Naive thymus-derived CD8-positive, alpha-beta T cell (primary cell): ENCODE measurements at places on chromosomes 2 and 18.
A peak's percentile ranks its signal among the peaks of the same experiment; 100 is the strongest.

- H3K4me3 ChIP-seq: no peak overlapping the region
- no peak overlapping the region for H3K27ac ChIP-seq
- H3K4me1 ChIP-seq: no peaks in the 10 kb centered on the region
- H3K36me3 ChIP-seq: no peaks in the 10 kb centered on the region
- H3K27me3 ChIP-seq: peaks cover 16% of the 10 kb centered on the region
- DNase-seq: no peak
Observed at GRCh38 chr2:235343869-235344268, 150.0 kb upstream of the AGAP1 start.

GRCh38 chr2:152730591-152731333 lies 12.3 kb downstream of the ARL6IP6 start:
- peak; percentile 52 for DNase-seq
- peaks cover 10% of the 10 kb centered on the region for H3K36me3 ChIP-seq
- no peak overlapping the region for H3K27ac ChIP-seq
- no peaks in the 10 kb centered on the region for H3K27me3 ChIP-seq

GRCh38 chr18:39795350-39795749 lies 2159.7 kb upstream of the PIK3C3 start:
- H3K27me3 ChIP-seq: peaks cover 16% of the 10 kb centered on the region
- peaks cover 12% of the 10 kb centered on the region for H3K4me1 ChIP-seq
- no peak for DNase-seq
- H3K27ac ChIP-seq: no peak overlapping the region
- no peaks in the 10 kb centered on the region for H3K36me3 ChIP-seq

- no peaks in the 10 kb centered on the region for H3K36me3 ChIP-seq
- no peak overlapping the region for H3K4me3 ChIP-seq
- peaks cover 62% of the 10 kb centered on the region for H3K4me1 ChIP-seq
- peaks cover 4% of the 10 kb centered on the region for H3K27me3 ChIP-seq
Observed at GRCh38 chr18:58536534-58537271, 92.2 kb downstream of the ALPK2 start.

DNA sequence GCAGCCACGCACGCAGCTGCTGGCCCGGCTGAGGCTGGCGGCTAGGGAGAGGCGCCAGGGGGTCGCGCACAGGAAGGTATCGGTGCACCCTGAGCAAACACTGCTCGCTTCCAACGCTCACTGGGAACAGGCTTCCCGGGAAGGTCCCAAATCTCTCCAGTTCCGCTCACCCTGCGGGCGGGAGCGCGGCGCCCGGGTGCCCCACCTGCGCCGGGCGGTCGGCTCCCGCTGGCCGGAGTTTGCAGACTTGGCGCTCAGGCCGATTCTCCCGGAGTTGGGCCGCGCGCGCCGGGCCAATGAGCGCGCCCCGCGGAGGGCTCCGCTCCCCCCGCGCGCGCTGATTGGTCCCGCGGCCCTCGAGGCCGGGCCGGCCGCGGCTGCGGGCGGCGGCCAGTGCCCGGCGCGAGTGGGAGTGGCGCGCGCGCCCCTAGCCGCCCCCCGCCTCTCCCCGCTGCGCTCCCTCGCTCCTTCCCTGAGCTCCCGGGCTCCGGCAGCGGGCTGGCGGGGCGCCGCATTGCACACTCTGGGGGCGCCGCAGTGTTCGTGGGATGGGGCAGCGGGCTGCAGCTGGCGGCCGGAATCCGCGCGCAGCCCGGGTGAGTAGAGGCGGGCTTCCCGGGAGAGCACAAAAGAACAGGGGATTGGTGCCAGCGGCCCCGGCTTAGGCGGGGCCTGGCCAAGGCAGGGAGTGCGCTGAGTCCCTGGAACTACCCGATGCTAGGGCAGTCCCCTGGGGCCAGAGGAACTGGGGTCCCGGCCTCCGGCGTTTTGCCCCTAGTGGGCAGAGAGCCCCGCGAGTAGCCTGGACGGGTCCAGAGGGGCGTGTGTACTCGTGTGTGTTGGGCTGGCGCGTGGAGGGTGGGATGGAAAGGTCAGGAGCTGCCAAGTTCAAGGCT lies at the start of gene LYPD6:
Gene LYPD6, plus strand, starts transcription at position 461 of the 896 bp plus-strand sequence. CDS start 107,122 bp downstream, outside the sequence.
- H3K27me3 ChIP-seq: peaks cover 53% of the 10 kb centered on the region
- no peak within 1 kb of the TSS for H3K27ac ChIP-seq
- peak within 1 kb of the TSS; percentile 54 for H3K4me3 ChIP-seq
- peaks cover 10% of the 10 kb centered on the region for H3K4me1 ChIP-seq

- H3K4me3 ChIP-seq: no peak overlapping the region
- no peak overlapping the region for H3K27ac ChIP-seq
- H3K27me3 ChIP-seq: peaks cover 4% of the 10 kb centered on the region
- H3K4me1 ChIP-seq: no peaks in the 10 kb centered on the region
Observed at GRCh38 chr2:236947896-236948295, 137.8 kb upstream of the COPS8 start.

GRCh38 chr2:160869411-160869810 lies 290.8 kb upstream of the TANK start:
- no peaks in the 10 kb centered on the region for H3K4me1 ChIP-seq
- H3K27ac ChIP-seq: no peak overlapping the region
- H3K36me3 ChIP-seq: no peaks in the 10 kb centered on the region
- no peaks in the 10 kb centered on the region for H3K27me3 ChIP-seq
- H3K4me3 ChIP-seq: no peak overlapping the region
- no peak for DNase-seq

GRCh38 chr2:186724736-186725135 lies 30.9 kb downstream of the FAM171B start:
- no peak overlapping the region for H3K4me3 ChIP-seq
- H3K4me1 ChIP-seq: no peaks in the 10 kb centered on the region
- DNase-seq: no peak

DNA sequence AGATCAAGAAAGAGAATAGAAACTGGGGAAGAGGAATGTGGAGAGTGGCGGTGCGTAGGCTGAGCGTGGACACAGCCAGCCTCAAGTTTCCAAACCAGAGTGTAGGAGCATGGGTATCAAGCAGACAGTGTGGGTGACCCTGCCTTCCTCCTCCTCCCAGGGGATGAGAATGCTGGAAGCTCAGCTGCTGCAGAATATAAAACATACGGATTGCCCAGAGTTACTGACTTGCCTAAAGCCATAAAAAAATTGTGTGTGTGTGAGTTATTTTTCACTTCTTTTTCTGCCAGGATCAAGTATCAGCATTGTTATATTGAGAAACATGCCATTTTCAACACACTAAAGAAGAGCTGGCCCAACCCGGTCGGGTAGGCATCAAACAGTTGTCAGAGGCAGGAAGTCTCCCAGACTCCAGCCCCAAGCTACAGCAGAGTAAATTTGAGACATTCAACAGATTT lies 333.3 kb upstream of the ACVR2A start:
- H3K27me3 ChIP-seq: no peaks in the 10 kb centered on the region
- no peak for DNase-seq
- H3K4me3 ChIP-seq: no peak overlapping the region
- H3K4me1 ChIP-seq: peaks cover 6% of the 10 kb centered on the region
- no peaks in the 10 kb centered on the region for H3K36me3 ChIP-seq

- H3K4me1 ChIP-seq: no peaks in the 10 kb centered on the region
- H3K4me3 ChIP-seq: no peak overlapping the region
- DNase-seq: no peak
Observed at GRCh38 chr2:28506112-28506910, 10.5 kb downstream of the PLB1 start.

DNA sequence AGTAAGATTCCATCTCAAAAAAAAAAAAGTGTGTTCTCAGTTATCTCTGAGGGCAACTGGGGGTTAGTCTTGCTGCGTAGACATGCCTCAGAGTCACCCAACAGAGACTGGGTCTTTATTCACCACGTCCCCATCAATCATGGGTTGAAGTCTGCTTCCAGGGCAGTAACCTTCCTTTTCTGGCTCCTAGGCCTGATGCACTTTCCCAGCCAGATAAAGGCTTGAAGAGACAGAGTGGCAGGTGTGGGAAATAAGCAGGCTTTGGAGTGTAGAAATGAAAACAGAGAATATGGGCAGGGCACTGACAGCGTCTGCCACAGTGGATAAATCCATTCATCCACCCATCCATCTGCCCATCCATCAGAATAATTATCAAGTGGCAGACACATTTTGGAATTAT lies 134.1 kb upstream of the LGALSL start:
- H3K4me3 ChIP-seq: no peak overlapping the region
- DNase-seq: no peak
- no peak overlapping the region for H3K27ac ChIP-seq
- H3K4me1 ChIP-seq: peaks cover 6% of the 10 kb centered on the region
- H3K36me3 ChIP-seq: no peaks in the 10 kb centered on the region

DNA sequence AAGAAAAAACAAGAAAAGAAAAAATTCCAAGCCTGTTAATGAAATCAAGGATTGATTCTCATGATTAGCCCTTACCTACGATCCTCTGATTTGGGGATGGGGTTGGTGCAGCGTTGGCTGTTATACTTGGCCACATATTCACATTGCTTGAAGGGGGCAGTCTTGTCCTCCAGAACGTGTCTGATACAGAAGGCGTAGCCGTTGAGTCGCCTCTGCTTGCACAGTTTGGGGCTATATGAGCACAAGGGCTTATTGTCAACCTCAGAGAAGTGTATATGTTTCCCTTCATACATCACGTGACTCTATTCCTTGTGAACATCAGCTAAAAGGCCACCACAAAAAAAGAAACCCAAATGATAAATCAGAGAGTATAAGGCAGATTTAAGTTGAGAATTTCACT lies 23.2 kb downstream of the INO80D start:
- peaks cover 59% of the 10 kb centered on the region for H3K36me3 ChIP-seq
- H3K4me3 ChIP-seq: no peak overlapping the region

GRCh38 chr2:150410809-150411208 lies 76.7 kb downstream of the RND3 start:
- no peaks in the 10 kb centered on the region for H3K27me3 ChIP-seq
- H3K4me3 ChIP-seq: no peak overlapping the region
- no peaks in the 10 kb centered on the region for H3K4me1 ChIP-seq

- H3K4me3 ChIP-seq: no peak overlapping the region
- H3K36me3 ChIP-seq: no peaks in the 10 kb centered on the region
- no peak overlapping the region for H3K27ac ChIP-seq
- H3K27me3 ChIP-seq: peaks cover 18% of the 10 kb centered on the region
- no peak for DNase-seq
Observed at GRCh38 chr18:45386041-45386655, 229.1 kb upstream of the SLC14A2 start.

- H3K4me1 ChIP-seq: no peaks in the 10 kb centered on the region
- DNase-seq: no peak
- H3K27ac ChIP-seq: no peak overlapping the region
- H3K4me3 ChIP-seq: no peak overlapping the region
- H3K27me3 ChIP-seq: peaks cover 5% of the 10 kb centered on the region
Observed at GRCh38 chr2:221810245-221810644, 238.1 kb upstream of the EPHA4 start.

DNA sequence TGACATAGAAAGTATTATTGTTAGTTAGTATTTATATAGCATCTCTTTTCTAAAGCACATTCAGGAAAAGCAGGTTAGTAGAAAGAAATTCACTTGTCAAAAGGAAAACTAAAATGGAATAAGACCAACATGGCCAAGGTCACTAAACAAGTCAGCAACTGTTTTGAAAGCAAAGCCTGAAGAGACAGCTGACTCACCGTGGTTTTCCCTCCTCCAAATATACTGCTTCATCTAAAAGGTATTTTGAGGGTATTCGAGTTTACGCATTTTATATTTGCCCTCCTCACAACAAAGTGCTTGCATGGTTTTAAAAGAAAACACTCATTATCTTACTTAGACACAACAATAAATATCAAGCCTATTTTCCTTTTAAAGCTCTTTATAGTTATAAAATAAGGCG lies 24.0 kb downstream of the ZNF385B start:
- no peaks in the 10 kb centered on the region for H3K27me3 ChIP-seq
- H3K36me3 ChIP-seq: no peaks in the 10 kb centered on the region
- H3K4me3 ChIP-seq: no peak overlapping the region
- H3K4me1 ChIP-seq: no peaks in the 10 kb centered on the region
- H3K27ac ChIP-seq: no peak overlapping the region

GRCh38 chr2:30385327-30385726 lies 61.7 kb upstream of the LCLAT1 start:
- no peaks in the 10 kb centered on the region for H3K27me3 ChIP-seq
- H3K36me3 ChIP-seq: no peaks in the 10 kb centered on the region
- H3K4me1 ChIP-seq: peaks cover 28% of the 10 kb centered on the region
- no peak overlapping the region for H3K27ac ChIP-seq
- H3K4me3 ChIP-seq: no peak overlapping the region

DNA sequence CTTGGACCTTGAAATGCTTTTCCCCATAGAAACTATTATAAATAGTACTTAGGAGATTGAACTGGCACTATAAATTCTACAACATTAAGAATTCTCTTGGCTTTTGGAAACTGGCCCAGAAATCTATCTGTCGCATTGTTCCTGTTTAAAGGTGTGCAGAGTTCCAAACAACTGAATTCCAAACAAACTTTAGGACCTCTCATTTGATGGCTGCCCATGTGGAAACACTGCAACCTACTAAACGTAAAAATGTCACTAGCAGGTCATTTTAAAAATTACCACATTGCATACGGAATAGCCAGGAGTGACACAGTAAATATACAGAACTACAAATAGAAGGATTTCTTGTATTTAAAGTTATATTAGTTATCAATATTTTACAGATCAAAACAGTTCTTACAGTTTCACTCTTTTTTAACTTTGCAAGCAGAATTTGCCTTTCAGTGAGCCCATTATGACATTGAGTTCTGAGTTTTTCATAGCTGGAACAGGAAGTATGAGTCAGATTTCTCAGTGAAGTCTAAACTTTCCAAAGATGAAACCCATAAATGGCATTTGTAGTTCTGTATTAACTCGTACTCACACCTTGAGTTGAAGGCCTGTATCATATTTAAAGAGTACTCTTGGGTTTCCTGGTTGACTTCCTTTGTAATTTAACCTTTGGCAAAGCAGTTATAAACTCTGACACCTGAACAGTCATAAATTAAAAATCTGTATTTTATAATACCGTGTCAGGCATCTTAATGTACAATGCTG lies 142.3 kb upstream of the BOD1L2 start:
- no peaks in the 10 kb centered on the region for H3K27me3 ChIP-seq
- peaks cover 14% of the 10 kb centered on the region for H3K4me1 ChIP-seq
- no peak for DNase-seq
- H3K4me3 ChIP-seq: no peak overlapping the region
- H3K36me3 ChIP-seq: no peaks in the 10 kb centered on the region

- no peak for DNase-seq
- no peaks in the 10 kb centered on the region for H3K27me3 ChIP-seq
- H3K27ac ChIP-seq: peak overlapping the region; percentile 6
- H3K36me3 ChIP-seq: no peaks in the 10 kb centered on the region
Observed at GRCh38 chr2:240686460-240686859, 3.8 kb upstream of the AQP12B start.

- H3K27ac ChIP-seq: no peak overlapping the region
- H3K36me3 ChIP-seq: no peaks in the 10 kb centered on the region
- H3K27me3 ChIP-seq: no peaks in the 10 kb centered on the region
- no peak for DNase-seq
- H3K4me1 ChIP-seq: no peaks in the 10 kb centered on the region
Observed at GRCh38 chr18:71443706-71444480, 1100.2 kb downstream of the CBLN2 start.

- H3K27ac ChIP-seq: no peak overlapping the region
- H3K4me1 ChIP-seq: no peaks in the 10 kb centered on the region
- no peak overlapping the region for H3K4me3 ChIP-seq
- peaks cover 8% of the 10 kb centered on the region for H3K27me3 ChIP-seq
Observed at GRCh38 chr2:70596293-70596692, 42.7 kb upstream of the TGFA start.

- no peak overlapping the region for H3K4me3 ChIP-seq
- no peak overlapping the region for H3K27ac ChIP-seq
- no peaks in the 10 kb centered on the region for H3K36me3 ChIP-seq
- DNase-seq: no peak
Observed at GRCh38 chr2:166269322-166269721, 106.4 kb downstream of the SCN9A start.
